ENCODE measurements at places on chromosomes 7 and 10.

DNA sequence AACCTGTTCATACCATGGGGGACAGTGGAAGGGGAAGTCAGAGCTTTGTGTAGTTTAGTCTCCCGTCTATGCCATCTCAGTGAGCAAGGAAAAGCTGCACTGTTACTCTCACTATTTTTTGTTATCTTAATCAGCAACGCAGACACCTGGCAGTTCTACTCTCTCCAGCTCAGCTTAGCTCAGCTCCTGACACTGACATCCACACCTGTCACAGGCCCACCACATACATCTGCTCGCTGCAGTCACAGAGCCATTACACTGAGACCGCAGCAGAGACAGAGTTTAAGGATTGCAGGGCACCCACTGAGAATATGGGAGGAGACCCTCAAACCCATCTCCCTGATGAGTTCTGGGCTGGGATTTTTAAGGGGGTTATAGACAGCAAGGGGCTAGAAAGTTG, 257.3 kb upstream of the AKR1E2 start:
- DNase-seq = no peak

GRCh38 chr10:73117976-73118743, 7.9 kb downstream of the NUDT13 start:
- DNase-seq = no peak

DNA sequence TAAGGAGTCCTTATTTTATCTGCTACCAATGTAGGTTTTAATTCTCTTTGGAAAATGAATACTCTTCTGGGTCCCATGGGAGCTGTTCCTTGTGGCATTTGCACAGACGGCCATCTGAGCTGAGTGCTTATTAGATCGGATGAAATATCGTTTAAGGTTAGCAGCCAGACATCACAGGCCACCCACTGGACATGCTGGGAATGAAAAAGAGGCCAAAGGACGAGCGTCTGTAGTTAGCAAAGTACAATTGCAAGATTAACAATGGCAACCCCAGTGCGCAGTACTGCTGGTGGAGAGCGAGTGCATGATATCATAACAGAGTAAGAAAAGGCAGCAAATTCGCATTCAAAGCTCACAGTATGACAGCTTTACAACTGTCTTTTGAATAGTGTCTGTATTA, 28.3 kb upstream of the CREB5 start:
- no peak for DNase-seq

- DNase-seq = no peak
These were observed 4.7 kb downstream of the GLI3 start for GRCh38 chr7:42232275-42232674.

DNA sequence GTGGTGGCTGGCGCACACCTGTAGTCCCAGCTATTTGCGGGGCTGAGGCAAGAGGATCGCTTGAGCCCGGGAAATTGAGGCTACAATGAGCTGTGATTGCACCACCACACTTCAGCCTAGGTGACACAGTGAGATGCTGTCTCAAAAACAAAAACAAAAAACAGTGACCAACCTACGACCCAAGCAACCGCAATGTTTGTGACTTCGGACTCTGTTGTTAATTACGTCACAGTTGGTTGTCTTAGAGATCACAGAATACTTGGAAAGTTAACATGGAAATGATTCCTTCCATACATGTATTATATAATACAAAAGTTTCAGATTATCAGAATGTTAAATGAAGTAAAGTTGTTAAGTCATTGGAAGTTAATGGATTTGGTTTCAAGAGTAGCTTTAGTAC, 106.2 kb downstream of the REEP3 start:
- no peak for DNase-seq

GRCh38 chr10:124650820-124651401, 93.3 kb downstream of the FAM53B start:
- no peak for DNase-seq
